ENCODE measurements at places on chromosomes 11 and 22.

DNA sequence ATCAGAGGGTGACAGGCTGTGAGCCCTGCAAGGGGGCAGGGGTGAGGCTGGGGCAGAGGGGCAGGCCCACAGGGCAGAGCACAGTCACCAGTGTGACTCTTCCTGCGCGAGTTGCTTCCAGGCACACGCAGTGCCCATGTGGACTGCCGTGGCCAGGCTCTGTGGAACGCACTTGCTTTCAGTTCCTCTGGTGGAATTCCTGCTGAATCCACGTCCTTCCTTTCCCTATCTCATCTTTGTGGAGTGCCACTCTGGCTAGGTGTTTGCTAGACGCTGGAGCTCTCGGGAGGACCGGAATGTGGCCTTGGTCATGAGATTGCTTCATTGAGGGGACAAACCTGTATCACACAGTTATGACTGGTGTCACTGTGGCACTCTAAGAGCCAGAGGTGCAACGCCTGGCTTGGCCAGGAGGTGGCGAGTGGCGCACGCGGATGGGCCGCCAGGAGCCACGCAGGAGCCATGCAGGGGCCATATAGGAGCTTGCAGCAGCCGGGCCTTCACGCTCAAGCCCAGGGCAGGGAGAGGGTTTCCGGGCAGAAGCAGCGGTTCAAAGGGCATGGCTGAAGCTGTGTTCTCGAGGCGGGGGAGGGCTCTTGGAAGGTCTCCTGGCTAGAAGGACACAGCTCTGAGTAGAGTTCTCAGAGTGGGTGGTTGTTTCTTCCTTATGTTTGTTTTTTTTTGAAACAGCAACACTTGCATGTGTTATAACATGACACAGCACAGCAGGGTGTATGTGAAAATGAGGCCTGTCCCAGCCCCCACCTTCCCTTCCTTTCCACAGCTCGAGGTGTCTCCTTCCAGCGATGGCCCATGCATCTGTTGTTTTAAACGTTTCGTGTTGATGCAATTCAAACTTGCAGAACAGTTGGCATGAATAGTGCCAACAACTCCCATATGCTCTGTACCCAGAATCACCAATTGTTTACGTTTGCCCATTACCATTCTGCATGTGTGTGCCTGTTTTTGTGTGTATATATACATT lies 36.2 kb downstream of the TBC1D22A start:
- no peak for DNase-seq

DNA sequence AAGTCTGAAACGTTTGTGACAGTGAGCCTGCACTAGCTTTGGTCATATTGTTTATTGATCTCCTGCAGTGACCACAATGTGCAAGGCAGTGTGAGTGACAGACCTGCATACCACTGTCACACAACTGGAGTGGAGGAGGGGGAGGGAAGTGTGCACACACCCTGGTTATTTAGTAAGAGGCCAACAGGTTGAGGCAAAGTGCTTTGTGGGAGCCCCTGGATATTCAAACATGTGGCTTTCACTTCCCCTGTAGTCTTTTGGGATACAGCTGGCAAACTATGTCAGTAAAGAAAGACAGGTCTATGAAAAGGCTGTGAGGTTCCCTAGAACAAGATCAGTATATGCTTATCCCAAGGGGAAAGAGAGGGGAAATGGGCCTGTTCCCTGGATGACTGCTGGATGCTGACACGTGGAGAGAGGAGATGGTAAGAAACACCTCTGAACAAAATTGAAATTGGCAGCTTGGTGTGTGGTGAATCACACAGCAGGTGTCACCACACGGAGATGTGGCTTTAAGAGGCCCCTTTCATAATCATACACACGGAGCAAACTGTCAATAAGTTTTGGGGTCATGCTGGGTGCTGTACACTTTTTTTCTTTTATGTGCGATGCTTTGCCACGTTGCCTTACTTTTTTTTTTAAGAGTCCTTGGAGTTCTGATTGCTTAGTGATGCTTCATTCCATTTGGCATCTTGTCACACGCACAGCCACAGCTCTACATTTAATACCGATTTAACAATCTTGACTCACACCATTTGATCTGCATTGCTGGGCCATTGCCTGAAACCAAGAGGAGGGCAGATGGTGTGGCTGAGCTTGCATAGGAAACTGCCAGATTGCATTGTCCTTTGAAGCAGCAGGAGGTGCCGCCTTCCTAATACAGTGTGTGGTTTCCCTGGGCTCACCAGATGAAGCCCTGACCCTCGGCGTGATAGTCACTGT lies 11.3 kb downstream of the OSBP2 start:
- DNase-seq = no peak

DNA sequence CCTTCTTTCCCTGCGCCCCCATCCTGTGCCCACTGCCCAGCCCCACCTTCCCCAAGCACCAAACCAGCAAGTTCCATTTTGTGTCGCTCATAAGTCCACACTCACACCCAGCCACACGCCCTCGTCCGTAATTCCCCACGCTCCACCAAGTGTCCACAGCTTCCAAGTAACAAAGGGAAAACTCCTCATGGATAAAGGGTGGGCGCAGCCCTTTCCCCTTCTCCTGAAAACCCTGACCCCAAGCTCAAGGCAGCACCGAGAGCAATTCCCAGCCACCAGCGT lies 458 bp downstream of the FXYD6 start:
- no peak for DNase-seq

DNA sequence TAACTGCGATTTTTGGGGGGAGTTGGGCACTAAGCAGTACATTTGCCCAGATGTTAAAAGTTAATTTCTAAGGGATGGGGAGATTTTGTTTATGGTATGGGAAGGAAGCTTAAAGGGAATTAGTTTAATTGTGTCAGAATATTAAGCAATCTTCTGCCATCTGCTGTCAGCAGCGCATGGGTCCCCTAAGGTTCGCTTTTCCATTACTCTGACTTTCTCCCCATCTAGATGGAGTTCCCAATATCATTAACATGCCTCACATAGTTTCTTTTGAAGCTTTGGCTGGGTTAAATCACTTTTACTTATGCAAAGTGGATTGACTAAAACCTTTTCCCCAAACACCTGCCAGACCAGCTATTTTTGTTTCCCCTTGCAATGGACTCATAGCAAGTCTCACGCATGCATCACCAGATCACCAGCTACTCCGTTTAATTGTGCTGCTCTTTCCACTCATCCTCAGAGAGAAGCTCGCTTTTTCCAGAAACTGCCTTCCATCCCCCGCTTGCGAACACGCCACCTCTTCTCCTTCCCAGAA lies 172.7 kb downstream of the FAT3 start:
- DNase-seq = no peak

DNA sequence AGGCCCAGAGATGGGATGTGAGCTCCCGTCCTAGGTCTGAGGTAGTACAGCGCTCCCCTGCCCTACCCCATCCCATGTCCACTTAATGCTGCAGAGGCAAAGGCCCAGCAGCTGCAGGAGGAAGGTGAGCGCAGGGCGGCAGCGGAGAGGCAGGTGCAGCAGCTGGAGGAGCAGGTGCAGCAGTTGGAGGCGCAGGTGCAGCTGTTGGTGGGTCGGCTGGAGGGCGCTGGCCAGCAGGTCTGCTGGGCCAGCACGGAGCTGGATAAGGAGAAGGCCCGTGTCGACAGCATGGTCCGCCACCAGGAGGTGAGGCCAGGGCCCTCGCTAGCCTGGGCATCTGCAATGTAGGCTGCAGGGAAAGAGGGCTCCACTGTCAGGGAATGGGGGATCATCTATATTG lies 15.2 kb downstream of the CCDC157 start:
- no peak for DNase-seq
